SIG-M5 (cell line): ENCODE measurements at places on chromosomes 16 and 17.

- DNase-seq: no peak
These were observed 9.4 kb downstream of the MAP3K3 start for GRCh38 chr17:63631626-63632025.

DNA sequence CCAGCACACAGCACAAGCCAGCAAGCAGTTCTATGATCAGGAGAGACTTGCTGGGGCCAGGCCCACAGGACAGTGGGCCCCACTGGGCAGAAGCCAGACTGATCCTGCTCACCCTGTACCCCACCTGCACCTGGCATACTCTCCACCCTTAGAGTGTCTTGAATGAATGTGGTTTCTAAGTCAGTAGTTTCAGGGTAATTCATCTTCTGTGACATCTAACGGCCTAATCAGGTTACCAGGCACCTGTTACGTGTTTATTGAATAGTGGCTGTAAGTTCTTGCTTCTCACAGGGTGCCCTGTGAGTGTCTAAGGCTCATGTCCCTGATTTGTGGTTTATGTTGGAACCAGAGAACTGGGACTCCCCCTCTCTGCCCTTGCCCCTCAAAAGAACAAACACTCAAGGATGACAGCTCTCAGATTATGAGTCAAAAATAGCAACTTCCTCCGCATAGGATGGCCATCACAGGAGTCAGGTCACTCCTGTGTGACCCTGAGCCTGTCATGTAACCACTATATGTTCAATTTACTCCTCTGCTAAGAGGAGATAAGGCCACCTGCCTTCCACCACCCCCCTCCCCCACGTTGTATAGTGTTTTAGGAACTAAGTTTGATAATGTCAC lies 7.0 kb upstream of the OR2C1 start:
- DNase-seq: no peak

DNA sequence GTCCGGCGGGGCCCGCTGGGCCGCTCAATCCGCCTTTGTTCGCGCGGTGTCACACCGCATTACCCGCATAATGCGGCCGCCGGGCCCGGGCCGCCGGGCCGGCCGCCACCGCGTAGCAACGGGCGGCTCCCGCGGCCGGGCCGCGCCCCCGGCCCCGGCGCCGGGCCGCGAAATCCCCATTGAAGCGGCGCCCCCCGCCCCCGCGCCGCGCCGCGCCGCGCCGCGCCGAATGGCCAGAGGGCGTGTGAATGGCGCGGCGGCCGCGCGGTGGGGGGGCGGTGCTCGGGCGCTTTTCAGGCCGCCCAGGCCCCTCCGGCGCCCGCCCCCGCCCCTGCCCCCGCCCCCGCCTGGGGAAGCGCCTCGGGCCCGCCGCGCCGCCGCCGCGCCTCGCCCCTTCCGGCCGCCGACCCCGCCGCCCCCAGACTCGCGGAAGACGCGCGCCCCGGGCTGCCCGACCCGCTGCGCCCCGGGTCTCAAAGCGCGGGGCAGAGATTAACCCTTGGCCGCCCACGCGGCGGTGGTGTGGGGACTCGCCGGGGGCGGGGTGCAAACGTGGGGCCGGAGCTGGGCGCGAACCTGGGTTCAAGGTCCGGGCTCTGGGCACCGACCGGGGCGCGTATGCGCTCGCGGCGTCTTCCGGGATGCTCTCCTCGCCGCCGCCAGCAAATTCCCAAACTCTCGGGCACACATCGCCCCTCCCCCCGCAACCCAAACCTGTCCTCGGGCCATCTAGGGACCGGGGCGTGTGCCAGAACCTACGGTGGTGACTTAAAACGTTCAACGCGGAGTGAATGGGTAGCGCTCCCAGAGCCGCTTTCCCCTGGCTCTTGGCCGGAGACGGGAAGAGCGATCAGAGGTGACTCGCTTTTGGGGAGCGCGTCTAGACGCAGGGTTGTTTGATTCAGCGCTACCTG lies 46.7 kb downstream of the WNT3 start:
- DNase-seq: no peak

GRCh38 chr16:85279825-85280545 lies 167.7 kb upstream of the CIBAR2 start:
- no peak for DNase-seq

DNA sequence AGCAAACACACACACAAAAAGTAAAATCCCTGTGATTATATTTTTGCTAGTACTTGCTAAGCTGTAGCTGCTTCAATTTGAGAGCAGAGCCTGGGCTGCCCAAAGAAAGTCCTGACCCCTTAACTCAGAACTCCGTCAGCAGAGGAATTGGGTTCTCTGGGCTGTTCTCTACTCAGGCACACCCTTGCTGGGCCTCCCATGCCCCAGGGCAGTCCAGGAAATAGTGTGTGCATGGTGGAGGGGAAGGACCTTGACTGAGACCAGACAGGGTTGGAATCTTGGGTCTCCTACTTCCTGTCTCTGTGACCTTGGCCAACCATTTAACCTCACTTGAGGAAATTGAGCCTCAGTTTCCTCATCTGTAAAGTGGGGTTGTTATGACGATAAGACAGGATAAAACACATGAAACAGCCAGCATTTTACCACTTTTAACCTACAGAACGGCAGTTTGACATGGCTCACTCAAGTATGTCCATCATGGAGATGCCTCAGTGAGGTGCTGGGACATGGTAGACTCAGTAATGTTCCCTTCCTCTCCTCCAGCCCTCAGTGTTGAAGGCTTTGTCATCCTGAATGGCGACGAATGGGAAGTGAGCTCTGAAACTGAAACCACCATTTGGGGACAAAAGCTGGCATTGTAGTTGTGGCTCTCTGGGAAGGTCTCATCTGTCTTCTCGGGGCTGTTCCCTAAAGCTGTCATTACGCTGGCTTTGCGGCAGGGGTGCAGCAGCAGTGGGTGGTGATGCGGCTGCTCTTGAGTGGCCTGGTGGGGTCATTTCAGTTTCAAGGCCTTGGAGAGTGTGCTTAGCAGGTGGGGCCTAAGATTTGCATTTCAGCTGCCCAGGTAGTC lies 74.9 kb downstream of the CMIP start:
- peak; percentile 27 for DNase-seq

GRCh38 chr16:69036399-69037091 lies 68.9 kb upstream of the HAS3 start:
- no peak for DNase-seq

DNA sequence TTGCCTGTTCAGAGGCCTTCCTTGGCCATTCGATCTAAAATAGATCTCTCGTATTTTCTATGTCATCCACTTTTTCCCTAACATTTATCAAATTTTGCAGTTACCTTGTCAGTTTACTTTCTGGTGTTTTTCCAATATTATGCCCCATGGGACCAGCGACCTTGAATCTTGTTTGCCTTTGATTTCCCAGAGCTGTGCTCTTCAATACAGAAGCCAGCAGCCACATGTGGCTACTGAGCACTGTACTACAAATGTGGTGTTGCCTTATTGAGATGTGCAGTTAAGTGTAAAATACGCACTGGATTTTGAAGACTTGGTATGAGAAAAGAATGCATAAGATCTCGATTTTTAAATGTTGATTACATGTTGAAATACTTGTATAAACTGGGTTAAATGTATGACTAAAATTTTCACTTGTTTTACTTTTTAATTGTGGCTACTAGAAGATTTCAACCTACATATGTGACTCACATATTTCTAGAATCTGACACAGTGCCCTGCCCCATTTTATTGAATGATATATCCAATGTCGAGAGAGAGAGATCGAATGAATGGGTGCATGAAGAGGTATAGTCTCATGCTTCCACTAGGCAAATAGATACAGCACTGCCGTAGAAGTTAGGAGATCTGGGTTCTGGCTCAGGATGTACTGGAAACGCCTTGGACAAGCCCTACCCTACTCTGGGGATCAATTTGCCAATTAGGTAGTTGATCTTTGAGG lies 824 bp upstream of the PSME3 start:
- DNase-seq: no peak

DNA sequence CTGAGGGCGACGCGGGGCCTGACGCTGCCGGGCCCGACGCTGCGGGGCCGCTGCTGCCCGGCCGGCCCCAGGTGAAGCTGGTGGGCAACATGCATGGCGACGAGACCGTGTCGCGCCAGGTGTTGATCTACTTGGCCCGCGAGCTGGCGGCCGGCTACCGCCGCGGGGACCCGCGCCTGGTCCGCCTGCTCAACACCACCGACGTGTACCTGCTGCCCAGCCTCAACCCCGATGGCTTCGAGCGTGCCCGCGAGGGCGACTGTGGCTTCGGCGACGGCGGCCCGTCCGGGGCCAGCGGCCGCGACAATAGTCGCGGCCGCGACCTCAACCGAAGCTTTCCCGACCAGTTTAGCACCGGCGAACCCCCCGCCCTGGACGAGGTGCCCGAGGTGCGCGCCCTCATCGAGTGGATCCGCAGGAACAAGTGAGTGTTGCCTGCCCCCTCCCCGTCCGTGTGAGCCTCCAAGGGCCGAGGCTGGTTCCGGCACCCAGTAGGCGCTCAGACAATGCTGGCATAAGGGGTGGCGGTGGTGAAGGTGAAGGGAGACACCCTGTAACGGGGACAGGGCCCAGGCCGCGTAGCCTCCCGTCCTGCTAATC lies 676 bp downstream of the CPD start:
- no peak for DNase-seq

DNA sequence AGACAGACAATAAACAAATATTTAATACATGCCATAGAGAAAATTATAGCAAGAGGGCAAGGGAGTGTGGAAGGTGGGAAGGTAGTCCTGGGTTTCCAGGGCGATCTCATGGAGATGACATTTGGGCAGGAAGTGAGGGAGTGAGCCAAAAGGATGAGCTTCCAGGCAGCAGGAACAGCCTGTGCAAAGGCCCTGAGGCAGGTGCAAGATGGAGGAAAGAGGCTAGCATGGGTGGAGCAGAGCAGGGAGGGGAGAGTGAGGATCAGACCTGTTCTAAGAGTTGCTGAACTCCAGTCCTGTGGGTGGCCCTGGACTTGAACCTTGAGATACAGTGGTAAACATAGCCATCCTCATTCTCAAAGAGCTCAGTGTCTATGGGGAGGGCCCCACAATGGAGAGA lies 94.7 kb downstream of the MGAT5B start:
- DNase-seq: no peak
